ENCODE measurements at places on chromosomes 3 and 15.

DNA sequence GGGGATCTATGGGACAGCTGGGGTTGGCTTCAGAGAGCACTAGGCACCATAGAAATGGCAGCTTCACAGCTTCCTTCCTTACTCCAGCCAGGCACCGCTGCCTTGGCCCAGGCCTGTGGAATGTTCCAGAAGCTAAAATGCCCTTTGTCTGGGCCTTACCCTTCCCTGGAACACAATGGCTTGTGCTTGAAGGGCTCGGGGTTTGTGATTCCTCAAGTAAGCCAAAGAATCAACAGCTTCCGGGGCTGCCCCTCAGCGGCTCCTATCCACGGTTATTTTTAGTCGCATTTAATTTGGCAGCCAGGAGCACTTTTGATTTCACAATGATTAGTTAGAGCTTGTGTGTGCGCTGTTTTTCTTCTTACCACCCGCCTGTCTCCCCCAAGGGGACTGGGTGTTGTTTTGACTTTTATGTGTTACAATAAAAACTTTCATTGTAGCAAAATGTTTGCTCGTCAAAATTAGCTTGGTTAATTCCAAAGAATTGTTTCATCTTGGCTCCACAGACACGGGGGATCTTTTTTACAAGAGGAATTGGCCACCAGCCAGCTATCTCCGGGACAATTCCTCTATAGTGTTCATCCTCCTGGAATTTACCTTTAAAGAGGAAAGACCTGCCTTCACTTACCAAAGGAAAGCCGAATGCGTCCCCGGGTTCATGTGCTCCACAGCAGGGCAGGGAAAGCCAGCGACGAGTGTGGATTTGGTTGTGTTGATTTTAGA, 73.8 kb downstream of the TLE3 start:
- no peak for DNase-seq

DNA sequence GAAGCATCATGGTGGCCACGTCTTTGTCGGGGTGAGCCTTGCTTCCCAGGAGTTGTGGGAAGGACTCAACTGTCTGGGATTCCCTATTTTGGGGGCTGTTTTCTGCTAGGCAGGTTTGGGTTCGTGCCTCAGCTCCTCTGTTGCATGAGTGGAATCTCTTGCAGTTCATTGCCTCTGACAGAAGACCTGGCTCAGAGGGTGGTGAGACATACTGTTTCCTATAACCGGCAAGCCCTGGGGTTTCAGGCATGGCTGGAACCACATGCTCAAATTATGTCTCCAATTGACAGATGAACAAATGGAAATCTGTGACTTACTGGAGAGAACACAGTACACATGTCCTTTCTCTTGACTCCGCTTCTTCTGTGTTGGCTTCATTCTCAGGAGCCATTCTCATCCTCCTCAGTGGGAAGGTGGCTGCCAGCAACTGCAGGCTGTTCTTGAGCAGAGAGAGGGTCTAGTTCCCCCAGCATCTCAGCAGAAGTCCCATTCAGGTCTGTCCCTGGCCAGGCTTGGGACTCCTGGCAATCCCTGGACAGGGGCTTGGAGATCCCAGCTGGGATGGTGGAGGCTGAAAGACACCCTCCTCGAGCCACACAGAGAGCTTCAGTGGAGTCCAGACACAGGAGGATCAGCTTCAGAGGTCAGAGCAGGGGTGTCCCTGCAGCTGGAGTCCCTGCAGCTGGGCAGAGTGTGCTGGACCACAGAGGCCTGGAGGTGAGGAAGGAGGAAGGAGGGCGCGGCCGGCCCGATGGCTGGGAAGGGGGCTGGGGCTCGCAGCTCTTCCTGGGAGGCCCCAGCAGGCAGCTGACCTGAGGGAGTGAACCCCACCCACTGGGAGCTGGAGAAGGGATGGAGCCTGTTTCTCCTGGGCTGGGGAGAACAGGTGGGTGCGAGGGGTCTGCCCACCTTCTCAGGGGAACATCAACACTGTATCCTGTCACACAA, 97.6 kb downstream of the LSM3 start:
- DNase-seq = no peak

GRCh38 chr3:79886204-79886603, 118.4 kb upstream of the ROBO1 start:
- no peak for DNase-seq

GRCh38 chr3:136193278-136194054, 2.7 kb downstream of the MSL2 start:
- no peak for DNase-seq

GRCh38 chr3:158773166-158773565, 28.7 kb upstream of the MFSD1 start:
- no peak for DNase-seq

GRCh38 chr3:168648321-168648720, 552.6 kb upstream of the GOLIM4 start:
- DNase-seq = no peak

DNA sequence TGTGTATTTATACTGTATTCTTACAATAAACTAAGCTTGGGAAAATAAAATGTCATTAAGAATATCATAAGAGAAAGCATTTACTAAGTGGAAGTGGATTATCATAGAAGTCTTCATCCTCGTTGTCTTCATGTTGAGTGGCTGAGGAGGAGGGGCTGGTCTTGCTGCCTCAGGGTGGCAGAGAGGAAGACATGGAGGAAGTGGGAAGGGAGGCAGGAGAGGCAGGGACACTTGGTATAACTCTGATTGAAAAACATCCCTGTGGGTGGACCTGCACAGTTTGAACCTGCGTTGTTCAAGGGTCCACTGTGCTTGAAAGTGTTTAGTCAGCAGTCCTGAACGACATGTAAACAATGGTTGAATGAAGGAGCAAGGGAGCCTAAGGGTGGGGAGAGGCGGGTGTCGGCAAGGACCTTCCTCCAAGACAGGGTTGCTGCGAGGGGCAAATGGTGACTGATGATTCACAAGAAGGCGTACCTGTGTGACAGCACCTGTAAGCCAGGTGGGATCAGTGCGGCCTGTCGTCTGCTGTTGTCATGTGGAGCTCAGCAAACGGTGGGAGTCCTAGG, 103.8 kb upstream of the KLF13 start:
- DNase-seq = no peak

GRCh38 chr3:120742849-120743365, 363 bp downstream of the GTF2E1 start:
- DNase-seq = no peak

DNA sequence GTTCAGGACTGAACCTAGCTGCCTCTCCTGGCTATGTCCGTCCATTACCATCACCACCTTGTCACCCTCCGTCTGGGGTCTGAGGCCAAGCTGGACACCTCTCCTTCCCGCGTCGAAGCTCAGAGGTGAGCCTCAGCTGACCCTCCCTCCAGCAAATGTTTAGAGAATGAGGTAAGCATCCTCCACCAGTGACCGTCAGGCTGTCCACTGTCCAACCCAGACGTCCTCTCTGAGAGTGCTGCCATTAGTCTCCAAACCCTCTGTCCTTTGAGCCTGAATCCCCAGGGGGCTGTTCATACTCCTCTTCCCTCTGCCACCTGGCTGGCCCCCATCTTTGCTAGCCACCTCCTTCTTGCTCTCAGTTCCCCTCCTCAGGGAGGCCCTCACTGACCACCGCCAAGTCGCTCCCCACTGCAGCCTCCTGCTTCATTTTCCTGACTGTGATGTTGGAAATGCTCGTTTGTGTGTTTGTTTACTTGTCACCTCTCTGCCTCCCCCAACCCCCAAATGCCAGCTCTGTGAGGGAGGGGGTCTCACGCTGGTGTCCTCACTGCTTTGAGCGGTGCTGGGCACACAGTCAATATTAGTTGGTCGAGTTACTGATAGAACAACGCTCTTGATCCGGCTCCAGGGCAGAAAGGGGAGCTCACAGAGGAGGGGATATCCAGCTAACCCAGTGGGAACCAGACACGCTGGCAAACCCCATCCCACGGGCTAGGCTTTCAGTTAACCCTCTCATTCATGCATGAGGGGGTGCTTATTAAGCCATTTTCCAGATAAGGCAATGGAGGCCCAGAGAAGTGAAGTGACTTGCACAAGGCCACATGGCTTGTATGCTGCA, 64.9 kb downstream of the IQSEC1 start:
- DNase-seq = no peak

DNA sequence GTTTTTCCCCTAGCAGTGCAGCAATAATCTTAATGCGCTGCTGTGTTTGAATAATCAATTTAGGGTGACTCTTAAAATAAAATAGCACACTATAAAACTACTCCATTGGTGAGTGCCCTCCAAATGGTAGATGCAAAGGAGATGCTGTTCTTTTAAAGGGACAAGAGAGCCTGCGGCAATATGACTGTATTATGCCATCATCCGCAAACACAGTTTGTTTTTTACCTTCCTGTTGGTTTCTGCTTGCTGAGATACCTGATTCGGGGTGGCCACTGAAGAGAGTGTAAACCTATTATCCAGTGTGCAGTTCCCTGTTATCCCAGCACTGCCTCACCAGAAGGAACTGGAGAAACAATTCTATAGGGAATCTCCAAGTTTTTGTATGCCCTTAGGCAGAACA, 523.1 kb upstream of the TGFBR2 start:
- no peak for DNase-seq

- DNase-seq = no peak
Measured at GRCh38 chr3:12054245-12054644, 50.1 kb downstream of the SYN2 start.

DNA sequence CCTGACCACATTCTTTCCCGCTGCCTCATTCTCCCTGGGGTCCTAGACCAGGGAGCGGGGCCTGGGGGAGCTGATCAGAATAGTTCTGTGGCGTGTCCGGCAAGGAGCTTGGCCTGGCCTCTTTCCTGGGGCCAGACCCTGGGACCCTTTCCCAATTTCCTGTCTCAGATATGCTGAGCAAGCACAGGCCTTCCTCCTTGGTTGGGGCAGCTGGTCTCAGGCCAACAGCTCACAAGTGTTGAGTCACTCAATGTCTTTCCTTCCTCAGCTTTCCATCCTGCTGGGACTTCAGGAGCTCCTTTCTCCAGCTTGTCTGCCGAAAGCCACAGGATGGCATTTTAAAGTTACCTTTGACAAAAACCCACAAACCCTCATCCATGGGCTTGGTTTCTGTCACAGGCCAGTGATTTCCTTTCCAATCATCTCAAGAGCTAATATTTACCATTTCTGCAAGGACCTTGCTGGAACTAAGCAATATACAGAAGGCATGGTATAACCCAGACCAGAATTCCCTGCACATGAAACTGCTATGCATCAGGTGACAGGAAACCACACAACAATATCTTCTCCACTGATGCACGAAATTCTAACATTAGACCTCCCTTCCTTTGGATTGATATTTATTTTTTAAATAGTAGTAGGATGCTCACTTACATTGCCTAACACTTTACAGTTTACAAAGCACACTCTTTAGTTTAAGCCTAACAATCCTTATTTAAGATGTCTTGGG, 19.5 kb upstream of the TIMP4 start:
- no peak for DNase-seq
